ENCODE measurements at places on chromosomes 2 and 18.

- DNase-seq = no peak
Observed at GRCh38 chr2:99555404-99555803, 65.6 kb upstream of the REV1 start.

- no peak for DNase-seq
Observed at GRCh38 chr2:65358678-65359400, 73.6 kb downstream of the SPRED2 start.

DNA sequence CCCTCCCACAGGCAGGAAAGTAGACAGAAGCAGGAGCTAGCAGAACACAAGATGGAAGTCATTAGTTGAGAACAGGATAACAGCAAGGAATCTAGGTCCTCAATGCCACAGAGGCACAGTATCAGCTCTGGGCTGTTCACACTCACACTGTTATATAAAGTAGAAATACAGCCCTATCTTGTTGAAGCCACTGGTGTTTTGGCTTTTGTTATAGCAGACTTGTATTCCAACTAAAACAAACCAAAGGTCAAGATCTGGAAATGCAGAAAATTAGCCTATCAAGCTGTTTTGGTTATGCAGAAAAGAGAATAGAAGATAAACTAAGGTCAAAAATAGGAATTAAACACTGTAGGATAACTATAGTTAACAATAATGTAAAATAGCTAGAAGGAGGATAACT is 37.5 kb upstream of the L3MBTL4 start:
- DNase-seq = no peak

DNA sequence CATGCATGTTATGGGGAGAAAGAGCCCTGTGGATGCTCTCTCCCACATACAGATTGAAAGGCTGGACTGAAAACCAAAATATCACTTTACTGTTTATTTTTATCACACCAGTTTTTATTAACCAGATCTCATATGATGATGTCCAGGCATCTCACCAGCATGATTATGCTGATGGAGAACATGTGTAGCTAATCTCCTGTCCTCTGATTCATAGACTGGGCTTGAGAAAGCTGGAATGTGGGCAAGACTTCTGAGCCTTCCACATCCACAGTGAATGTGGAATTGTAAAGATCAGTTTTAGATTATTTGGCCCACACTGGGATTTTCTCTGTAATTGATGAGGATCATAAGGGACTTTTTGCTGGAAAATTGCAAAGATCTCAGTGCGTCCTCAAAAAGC is 137.9 kb downstream of the ICOS start:
- no peak for DNase-seq

- no peak for DNase-seq
Observed at GRCh38 chr2:59276917-59277316, 1035.8 kb upstream of the FANCL start.

GRCh38 chr2:163682695-163683094 is 53.1 kb downstream of the FIGN start:
- no peak for DNase-seq

DNA sequence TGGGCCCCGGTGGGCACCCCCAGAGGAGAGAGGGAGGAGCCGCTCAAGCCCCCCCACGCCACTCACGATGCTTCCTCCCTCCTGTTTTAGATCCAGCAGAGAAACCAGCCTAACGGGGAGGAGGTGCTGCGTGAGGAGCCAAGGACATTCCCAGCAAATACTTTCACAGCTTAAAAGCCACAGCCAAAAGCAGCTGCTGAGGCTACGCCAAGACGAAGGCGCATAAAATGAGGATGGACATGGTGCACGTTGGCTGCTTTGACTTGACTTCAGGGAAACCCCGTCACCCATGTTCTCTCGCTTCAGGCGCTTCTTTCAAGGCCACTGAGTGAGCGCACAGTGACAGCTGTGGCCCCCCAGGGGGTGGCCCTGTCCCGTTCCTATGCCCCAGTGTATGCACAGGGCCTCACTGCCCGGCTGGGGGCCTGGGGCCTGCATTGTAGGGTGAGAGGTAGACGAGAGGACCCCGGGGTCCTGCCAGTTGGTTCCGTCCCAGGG is 72.1 kb upstream of the PXDN start:
- no peak for DNase-seq

GRCh38 chr2:201986463-201986735 is 47.3 kb upstream of the FZD7 start:
- no peak for DNase-seq

- DNase-seq = no peak
Observed at GRCh38 chr2:15271276-15271675, 289.9 kb downstream of the NBAS start.
